AML-193 (cell line): ENCODE measurements at places on chromosomes 3 and 15.

- DNase-seq: no peak
These were observed 33.6 kb downstream of the PLA2G4D start for GRCh38 chr15:42060797-42061196.

DNA sequence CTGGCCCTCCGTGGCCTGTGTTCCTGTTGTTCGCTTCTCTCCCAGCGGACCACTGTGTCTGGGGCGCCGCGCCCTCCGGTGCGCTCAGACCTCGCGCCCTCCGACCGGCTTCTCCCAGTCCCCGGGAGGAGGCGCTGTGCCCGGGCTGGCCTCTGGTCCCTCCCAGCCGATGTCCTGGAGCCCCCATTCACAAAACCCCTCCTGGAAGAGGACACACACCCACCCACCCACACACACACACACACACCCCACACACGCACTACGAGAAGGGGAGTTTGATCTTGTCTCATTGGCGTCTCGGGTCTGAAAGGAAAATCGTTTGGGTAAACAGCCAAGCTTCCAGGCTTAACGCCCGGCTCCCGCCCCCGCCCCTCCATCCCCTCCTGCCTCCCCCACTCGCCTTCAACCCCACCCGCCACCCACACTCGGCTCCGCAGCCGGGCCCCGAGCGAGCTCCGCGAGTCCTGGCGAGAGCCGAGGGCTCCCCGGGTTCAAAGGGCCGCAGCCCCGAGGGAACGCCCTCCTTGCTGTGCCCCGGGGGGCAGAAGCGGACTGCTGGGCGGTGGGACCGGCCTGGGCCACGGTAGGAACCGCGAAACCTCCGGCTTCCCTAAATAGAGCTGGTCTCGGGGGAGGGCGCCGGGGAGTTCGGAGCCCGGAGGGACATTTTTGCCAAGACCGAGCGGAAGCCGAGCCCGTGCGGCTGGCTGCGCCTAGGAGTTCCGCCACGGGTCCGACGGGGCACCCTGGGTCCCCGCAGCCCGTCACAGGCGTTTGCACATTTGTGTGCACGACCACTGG is 23.6 kb downstream of the NR2F2 start:
- no peak for DNase-seq

DNA sequence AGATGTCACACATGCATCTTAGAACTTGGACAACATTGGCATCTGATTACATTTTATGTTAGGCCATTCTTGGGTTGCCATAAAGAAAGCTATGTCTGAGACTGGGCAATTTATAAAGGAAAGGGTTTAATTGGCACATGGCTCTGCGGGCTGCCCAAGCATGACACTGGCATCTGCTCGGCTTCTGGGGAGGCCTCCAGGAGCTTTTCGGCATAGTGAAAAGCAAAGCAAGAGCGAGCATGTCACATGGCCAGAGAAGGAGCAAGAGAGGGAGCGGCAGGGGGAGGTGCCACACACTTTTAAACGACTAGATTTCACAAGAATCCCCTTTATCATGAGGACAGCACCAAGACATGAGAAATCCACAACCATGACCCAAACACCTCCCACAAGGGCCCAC is 11.3 kb downstream of the RYR3 start:
- DNase-seq: no peak

GRCh38 chr15:96849271-96849900 is 518.9 kb downstream of the NR2F2 start:
- no peak for DNase-seq

- no peak for DNase-seq
These were observed 204.3 kb downstream of the TBL1XR1 start for GRCh38 chr3:176992978-176993377.

DNA sequence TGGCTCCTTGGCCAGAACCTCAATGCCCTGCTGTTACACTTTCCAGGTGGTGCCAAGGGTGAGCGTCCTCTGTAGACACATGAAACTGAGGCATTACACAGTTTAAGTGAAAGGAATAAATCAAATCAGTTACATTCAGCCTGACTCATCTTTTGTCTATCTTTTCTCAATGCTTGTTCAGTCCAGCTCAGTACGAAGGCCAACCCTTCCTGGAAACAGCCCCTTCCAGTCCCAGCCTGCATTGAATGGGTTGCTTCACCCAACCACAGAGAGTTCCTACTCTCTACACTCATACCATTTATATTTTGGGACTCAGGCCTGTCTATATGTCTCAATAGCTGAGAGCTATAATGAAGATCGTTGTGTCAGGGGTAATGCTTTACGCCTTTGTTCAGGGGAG is 363.6 kb downstream of the RORA start:
- DNase-seq: no peak

- DNase-seq: no peak
These were observed 75.2 kb downstream of the FMN1 start for GRCh38 chr15:33119273-33119672.

GRCh38 chr3:103976931-103977339 is 1389.8 kb upstream of the ALCAM start:
- no peak for DNase-seq

GRCh38 chr3:112619295-112619694 is 21.6 kb downstream of the CCDC80 start:
- DNase-seq: no peak

DNA sequence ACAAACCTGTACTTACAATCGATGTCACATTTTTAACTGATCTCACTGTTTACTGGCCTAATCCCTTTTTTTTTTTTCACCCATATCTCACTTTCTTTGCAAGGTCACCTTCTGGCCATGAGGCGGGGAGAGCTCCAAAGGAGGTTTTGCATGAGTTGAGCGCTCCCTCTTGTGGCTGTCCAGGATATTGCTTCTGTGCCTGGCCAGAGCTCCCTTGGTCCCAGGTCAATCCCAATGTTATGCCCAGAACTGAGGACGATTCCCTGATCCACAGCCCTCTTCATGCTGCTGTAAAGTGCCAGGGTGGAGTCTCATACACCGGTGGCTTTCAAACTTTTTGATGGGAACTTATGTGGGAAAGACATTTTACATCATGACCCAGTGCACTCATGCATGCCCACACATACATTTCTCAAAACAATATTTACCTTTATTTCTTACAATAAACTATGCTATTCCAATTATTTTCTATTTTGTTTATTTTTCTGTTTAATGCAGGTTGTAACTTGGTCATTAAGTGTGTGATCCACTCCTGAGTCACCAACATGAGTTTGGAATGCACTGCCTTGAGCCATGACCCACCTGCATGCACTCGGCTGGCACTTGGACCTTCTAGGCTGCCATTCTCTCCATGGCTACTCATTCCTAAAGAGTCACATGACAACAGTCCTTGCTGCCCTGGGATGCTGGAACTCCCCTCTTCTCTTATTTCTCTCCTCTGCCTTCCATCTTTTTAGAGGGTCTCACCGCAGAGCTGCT is 9.6 kb upstream of the SST start:
- DNase-seq: peak; percentile 73

- no peak for DNase-seq
These were observed 40.6 kb downstream of the ILDR1 start for GRCh38 chr3:121981473-121981872.

- DNase-seq: no peak
These were observed 54.1 kb downstream of the ABTB1 start for GRCh38 chr3:127726894-127727293.
